ENCODE measurements at places on chromosomes 12 and 14.

DNA sequence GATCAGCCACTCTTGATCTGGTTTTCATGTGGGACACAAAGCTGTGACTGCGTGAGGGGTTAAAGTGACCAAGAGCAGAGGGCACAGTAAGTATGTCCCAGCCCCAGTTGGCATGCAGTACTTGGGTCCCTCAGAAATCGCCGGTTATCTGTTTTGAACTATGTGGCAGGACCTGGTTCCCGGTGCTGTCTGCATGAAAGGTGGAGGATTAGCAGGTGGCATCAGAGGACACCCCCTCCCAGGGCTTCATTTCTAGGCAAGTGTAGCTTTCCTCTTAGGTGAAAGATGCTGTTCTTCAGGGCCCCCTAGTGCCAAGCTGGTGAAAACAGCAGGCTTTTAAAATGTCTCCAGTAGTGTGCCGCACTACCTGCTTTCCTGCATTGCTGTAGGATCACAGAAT lies 57.1 kb downstream of the ATG14 start:
- peak; percentile 53 for DNase-seq

DNA sequence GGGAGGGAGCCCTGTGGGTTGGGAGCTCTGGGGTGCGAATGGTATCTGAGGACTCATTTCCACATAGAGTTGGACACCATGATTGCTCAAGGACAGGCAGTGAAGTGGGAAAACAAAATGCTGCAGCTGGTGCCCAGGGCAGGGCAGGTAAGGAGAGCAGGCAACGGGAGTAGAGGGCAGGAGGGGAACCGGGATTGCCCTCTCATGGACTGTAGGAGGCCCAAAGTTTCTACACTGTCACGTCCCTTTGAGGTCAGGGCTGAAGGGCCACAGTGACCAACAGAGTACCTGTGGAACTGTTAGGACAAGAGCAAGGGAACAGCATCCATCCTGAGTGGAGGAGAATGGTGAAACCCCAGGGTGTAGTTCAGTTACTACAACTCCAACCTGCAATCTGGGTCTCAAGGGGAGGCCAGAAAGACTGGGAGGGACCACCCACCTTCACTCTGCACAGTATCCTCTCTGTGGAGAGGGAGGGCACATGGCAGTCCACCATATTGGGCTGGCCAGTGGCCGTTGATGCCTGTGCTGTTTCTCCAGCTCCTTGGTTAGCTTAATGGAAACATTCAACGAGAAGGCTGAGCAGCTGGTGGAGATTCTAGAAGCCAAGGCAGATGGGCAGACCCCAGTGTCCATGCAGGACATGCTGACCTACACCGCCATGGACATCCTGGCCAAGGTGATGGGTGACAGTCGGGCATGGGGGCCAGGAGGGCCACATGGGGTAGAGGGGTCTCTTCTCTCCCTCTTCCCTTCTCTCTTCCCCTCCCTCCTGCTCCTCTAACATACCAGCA lies 22.2 kb downstream of the CYP46A1 start:
- no peak for DNase-seq

- no peak for DNase-seq
These were observed 144.2 kb downstream of the C12orf75 start for GRCh38 chr12:105474672-105475071.

GRCh38 chr14:89649451-89650075 lies 232.5 kb upstream of the FOXN3 start:
- no peak for DNase-seq

DNA sequence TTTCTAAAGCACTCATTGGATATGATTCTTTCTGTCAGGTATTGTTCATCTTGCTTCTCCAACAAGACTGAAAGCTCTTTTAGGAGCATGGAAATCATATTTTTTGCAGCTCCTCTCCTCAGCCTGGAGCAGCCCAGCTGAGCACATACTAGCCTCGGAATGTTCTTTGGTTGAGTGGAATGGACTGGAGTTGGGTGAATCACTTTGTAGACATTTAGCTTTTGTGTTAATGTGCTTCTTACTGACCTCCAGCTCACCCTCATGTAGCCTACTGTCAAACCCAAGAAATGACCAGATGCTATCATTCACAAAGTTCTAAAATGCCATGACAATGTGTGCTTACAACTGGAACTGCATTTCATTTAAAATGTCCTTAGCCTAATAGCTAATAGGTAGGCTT lies 161.1 kb downstream of the NUAK1 start:
- no peak for DNase-seq

DNA sequence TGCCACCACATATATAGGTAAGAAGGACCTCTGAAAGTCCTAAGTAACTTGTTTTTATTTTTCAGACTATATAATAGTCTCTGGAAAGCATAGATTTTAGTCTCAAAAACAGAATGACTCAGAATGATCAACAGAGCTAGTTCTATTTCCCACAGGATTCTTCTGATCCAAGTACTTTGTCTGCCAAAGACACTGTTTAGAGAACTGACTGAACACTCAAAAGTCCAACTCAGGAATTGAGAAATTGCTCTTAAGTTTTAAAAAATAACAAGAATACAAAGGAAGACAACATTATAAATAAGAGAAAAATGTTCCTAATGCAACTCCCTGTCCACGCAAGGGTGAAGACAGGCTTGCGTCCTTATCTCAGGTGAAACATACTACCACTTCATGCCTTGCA lies 29.0 kb downstream of the LGMN start:
- DNase-seq, result no peak

DNA sequence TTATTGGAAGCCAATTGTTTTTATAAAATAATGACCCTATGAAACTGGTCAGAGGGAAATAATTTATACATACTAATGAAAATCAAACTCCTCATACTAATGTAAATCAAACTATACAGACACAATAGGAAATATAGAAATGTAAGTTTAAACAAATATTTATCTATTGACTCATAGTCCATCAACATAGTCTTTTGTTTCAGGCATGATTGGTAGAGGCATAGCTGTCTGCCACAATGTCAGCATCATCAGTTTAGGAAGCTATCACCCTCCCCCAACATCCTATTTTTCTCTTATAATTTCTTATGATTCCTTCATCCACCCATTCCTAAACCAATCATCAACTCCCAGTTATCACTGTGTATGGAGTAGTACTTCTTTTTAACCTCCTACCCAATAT lies 117.7 kb downstream of the SLC38A6 start:
- no peak for DNase-seq

DNA sequence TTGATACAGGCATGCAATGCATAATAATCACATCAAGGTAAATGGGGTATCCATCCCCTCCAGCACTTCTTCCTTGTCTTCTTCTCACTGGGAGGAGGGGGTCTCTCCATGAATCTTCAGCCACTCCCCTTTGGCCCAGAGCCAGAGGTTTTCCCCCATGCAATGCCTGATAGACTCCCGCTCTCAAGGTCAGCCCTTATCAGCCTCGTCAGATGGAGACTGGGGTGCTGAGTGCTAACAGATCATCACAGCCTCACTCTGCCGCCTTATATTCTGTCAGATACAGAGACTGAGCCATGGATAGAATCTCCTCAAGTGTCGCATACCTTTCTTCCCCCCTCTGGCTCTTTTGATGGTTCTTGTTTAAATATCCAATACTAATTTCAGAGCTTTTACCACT lies 503.1 kb downstream of the AACS start:
- no peak for DNase-seq

DNA sequence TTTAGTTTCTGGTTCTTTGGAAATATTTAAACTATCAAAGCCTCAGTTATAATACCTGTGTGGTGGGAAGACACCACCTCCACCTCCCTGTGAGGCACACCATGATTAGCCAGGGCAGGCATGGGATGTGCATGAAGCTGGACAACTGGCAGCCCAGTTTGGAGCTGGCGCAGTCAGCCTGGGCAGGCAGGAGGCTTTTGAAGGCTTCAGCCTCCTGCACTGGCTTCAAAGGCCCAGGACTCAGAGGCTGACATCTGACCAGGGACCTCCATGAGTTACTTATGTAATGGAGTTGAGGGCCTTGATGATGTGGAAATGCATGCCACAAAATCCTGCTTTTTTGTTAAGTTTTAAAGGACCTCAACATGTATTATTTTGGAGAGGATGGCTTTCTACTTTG lies 30.3 kb downstream of the C14orf132 start:
- DNase-seq, result no peak

- no peak for DNase-seq
These were observed 4.5 kb upstream of the NUMB start for GRCh38 chr14:73462815-73463214.

- no peak for DNase-seq
These were observed 11.9 kb upstream of the ANO2 start for GRCh38 chr12:5956987-5957386.

DNA sequence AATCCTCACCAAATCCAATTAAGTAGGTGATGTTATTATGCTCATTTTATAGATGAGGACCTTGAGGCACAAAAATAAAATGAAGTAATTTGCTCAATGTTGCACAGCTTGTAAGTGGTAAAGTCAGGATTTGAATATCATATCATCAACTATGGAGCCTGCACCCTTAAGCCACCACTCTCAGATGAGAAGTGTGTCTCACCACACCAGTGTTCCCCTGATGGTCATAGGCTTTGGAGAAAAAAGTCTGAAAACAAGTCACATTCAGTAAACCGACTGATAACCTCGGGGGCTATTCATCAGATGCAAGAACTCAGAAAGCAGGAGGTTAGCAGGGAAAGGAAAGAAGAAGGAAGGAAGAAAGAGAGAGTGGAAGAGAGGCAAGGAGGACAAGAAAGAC lies 2.8 kb downstream of the TSHR start:
- no peak for DNase-seq

DNA sequence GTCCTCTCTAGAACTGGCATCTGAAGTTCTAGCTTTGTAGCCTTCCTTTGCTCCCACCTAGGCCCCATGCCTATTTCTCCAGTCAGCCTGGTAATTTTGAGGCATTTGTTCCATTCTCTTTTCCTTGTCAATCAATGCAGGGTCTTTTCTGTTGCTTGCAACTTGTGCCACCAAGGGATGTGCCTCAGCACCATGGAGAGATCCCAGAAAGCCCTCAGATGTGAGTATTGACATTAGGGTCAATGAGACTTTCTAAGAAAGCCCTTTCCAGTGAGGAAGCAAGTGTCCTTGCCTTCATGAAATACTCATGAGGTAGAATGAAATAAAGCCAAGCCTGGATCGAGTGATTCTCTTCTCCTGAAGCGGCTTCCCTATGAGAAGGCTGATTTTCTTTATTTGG lies 213.9 kb downstream of the SLC15A4 start:
- DNase-seq, result no peak

DNA sequence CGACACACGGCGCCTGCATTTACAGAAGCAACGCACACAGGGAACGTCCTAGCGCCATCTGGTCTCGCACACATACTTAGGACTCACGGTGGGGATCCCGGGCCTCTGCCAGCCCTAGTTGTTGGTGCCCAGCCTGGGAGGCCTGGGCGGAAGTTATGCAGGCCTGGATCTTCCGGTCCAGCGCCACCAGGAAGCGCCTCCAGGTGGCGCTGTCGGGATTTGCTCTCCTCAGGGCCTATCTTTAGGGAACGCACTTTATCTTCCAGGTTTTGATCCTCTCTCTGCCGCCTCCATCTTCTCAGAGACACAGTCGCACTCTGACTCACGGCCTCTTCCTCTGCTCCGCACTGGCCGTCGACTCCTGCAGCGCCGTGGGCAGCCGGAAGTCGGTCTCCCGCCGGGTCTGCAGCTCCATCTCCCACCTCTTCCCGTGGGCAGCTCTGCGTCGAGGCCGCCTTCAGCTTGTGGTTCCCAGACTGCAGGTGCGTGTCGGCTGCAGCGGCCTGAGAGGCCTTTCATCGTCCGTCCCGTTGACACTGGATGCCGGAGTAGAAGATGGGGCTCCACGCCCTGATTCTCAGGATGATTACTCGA lies 760.4 kb downstream of the TMEM121 start:
- no peak for DNase-seq

DNA sequence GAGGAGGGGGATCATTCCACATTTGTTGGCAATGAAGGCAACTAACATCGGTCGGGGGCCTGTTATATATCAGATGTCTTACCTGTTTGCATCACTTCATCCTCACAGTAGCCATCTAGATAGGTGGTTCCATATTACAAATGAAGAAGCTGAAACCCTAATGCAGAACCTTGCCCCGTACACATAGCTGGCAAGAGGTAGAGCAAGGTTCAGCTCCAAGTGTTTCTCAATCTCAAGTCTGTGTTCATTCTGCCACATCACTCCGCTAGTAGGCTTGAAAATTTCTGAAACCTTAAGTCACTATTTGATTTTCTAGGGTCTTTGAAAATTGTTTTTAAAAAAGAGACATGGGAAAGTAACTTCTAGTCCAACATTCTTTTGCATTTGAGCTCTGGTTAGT lies 17.0 kb downstream of the AVPR1A start:
- DNase-seq, result no peak

DNA sequence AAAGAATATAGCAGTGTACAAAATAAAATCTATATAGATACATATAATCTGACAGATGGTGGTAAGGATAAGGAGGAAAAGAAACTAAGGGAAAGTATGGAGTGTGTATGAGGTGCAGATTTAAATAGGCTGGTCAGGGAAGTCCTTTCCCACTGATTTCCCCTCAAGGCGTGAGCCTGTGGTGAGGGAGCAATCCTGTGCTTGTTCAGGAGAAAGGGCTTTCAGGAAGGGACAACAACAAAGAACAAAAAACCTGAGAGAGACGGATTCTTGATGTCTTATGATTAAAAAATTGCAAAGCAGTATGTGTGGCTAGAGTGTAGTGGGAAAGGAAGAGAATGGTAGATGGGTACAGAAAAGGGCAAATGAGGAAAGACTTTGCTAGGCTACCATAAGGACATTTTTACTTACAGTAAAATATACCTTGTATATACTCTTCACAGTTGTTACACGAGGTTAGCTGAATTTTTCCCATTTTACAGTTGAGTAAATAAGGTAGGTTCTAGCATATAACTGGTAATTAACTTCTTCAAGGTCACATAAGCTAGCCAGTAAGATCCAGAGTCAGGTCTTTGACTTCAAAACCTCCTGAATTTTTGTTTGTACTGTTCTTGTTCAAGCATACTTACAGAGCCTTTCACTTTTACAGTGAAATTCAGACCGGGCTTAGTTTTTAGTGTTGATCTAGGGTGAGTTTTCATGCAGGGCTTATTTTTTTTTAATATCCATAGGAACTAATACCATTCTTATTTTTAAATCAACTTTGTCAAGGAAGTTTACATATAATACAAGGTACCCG lies 15.6 kb downstream of the CNOT2 start:
- no peak for DNase-seq

DNA sequence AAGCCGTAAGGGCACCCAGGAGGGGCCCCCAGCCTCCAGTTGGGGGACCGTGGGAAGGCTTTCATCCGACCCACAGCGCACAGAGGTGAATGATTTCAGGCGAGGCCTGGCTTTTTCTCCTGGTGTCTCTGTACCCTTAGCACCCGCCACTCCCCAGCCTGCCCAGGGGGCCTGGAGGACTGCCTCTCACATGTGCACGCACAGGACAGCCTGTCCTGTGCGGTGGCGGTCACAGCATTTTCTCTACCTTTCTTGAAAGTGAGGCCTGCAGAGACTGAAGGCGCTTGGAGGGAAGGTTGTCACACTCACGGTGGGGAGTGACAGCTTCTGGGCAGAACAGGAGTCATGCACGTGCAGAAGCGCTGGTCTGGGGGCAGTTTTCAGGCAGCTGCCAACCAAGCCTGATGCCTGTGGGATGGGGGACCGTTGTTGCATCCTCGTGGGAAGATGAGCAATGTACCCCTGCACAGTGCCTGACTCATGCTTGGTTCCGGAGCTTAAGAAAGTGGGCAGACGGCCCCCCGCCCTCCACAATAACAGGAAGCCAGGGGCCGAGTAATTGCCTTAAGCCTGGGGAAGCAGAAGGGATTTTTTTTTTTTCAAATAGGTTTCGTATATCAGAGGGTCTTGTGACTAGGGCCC lies 148.1 kb downstream of the TSPAN9 start:
- no peak for DNase-seq

- no peak for DNase-seq
These were observed 26.4 kb upstream of the SOS2 start for GRCh38 chr14:50257732-50258131.

GRCh38 chr12:55746174-55746912 lies 3.4 kb downstream of the GDF11 start:
- DNase-seq, result no peak
